HTR-8/SVneo (cell line): ENCODE measurements at places on chromosomes 4 and X.

GRCh38 chr4:10018818-10019461 is 2.4 kb downstream of the SLC2A9 start:
- no peak for DNase-seq

GRCh38 chr4:109412776-109413175 is 20.8 kb upstream of the SEC24B start:
- DNase-seq, result no peak

DNA sequence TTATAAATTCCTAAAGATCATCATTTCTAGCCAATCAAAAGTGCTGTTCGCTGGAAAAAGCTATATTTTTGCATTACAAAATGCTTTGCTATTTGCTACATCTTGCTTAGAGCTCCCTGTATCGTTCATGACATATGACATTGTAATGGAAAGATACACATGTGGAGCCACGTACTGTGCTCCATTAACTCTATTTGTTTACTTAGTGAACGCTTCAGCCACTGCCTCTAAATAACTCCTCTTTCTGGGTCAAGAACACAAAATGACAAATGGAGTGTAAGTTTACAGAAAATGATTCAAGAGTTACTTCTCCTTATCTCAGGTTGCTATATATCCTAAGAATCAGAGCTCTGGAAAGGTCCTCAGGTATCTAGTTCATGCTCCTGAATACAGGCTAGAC is 329.1 kb upstream of the SMIM31 start:
- no peak for DNase-seq

DNA sequence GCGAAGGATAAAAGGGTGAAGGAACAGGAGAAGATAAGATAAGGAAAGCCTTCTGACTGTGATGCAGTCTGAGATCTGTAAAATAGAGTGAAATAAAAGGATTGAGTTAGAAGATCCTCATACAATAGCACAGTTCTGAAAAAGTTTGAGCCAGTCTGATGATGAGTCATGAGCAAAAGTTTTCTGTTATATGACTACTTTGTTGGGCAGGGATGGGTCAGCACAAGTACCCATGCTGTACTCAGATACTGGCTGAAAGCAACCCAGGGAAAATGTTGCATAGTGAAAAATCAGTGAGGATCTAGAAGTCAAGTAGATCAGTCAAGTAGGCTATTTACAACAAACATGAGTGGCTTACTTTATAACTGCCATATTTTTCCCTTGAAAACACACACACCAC is 253.5 kb downstream of the PCDH10 start:
- peak; percentile 2 for DNase-seq

- no peak for DNase-seq
These were observed 168.7 kb upstream of the GALNTL6 start for GRCh38 chr4:171644430-171645057.

GRCh38 chr4:149830823-149831222 is 15.2 kb upstream of the IQCM start:
- DNase-seq, result no peak

DNA sequence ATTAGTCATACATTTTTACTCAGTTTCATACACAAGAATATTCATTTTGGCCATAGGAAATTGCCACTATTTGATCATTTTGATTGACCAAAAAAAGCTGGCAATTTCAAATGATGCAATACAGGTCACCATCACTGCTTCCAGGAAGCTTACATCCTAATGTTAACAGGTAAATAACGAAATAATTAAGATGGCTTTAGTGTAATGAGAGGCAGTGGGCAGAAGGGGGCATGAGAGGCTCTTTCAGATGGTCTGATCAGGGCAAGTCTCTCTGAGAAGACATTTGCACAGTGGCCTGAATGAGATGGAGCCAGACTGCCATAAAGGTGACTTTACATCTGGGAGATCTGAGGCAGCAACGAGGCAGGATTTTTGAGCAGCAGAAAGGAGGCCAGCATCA is 170.7 kb downstream of the SLIT2 start:
- peak; percentile 12 for DNase-seq

GRCh38 chrX:47030339-47030738 is 47.9 kb upstream of the RGN start:
- DNase-seq, result peak; percentile 33

GRCh38 chrX:129522184-129523078 is 859 bp downstream of the SMARCA1 start:
- peak; percentile 29 for DNase-seq

- peak; percentile 59 for DNase-seq
These were observed 6.8 kb upstream of the TCEANC start for GRCh38 chrX:13646154-13646549.

DNA sequence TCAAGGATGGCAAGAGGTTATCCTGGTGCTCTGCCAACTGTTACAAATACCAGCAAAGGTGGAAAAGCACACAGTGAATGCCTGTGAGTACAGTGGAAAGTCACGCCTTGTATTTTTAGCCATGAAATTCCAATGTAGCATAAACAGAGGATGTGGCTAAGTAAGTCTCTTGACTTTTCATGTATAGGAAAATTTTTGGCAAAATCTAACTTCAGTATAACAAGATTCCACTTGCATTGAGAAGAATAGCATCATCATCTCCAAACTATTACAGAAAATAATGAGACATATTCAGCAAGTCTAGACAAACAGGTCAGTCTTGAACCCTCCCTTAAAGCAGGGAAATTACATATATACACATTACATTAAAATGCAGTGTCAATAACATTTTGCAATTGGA is 7.9 kb downstream of the SLC10A6 start:
- DNase-seq, result no peak

- DNase-seq, result no peak
These were observed 2.2 kb downstream of the RBBP7 start for GRCh38 chrX:16867947-16868346.
